Gastrocnemius medialis (tissue), 4 donors: ENCODE measurements at places on chromosomes 11 and 22. TPM values are rescaled to one million over a fixed set of nuclear protein-coding genes. Genes with fewer than 3 reads are reported as not detected.

The SERPING1 gene
- total RNA-seq: 90.0 TPM

The P2RY2 gene
- total RNA-seq: 21.8 TPM

The OR51E2 gene
- total RNA-seq: not detected

The RGL4 gene
- total RNA-seq: 1.9 TPM

The TSGA10IP gene
- total RNA-seq: not detected

The MYO18B gene
- 273 TPM for total RNA-seq

The OR5A1 gene
- total RNA-seq: not detected

The LRRC55 gene
- total RNA-seq: not detected

DNA sequence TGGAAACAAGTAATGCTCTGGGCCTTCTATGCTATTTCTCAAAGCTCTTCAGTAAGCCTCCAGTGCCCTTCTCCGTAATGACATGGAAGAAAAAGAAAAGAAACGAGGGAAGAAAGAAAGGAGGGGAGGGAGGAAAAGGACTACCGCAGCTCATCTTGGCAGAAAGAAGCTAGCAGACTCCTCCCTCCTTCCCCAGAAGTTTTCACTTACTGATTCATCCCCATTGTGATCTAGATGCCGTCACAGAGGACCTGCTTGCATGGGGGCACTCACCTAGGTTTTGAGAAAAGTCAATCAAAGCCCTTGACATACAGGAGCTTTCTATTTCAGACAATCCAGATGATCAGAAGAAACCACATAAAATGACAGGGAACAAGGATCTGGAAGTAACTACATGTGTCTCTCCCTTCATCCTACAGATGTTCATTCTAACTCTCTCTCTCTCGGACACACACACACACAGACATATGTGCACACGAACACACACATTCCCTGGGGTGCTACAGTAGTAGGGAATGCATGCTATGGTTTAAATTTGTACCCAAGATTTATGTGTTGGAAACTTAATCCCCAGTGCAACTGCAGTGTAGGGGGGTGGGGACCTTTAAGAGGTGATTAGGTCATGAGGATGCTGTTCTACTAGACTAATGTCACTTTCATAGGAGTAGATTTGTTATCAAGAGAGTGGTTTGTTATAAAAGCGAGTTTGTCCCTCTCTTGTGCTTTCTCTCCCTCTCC, 37.6 kb upstream of the RCN1 start:
- no peak for DNase-seq

DNA sequence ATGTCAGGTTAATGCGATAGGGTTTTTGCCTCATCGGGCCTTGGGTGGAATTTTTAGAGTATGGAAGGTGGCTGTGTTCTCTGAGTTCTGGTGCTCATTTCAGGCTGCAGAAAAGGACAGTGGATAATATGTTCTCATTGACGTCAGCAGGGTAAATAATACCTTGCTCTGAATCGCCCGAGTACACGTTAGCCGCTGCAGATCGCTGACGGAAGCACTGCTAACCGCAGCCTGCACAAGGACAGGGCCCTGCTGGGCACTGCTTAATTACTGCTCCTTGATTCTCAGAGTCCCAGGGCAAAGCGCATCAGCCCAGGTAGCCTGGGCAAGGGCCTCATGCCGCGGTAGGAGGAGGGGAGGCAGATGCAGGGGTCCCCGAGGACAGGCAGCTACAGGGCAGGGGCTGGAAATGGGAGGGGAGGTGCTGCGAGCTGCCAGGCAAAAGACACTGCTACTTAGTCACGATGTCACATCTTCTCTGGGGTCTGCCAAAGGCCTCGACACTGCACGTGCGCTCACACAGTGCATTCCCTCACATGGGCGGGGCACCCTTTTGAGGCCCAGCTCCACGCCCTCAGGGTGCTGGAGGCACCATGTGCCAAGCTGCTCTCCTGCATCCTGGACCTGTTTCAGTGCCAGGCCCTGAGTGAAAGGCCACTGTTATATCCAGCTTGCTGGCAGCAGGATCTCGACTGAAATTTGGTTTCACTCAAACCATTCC, 35.2 kb downstream of the PPP2R1B start:
- peak; percentile 76 for DNase-seq

- DNase-seq: no peak
Observed at GRCh38 chr11:96194581-96195374, 148.2 kb downstream of the MAML2 start.

GRCh38 chr11:114563077-114563476, 3.4 kb upstream of the NXPE1 start:
- DNase-seq: no peak

GRCh38 chr11:10543782-10544181, 2.8 kb upstream of the RNF141 start:
- DNase-seq: no peak

DNA sequence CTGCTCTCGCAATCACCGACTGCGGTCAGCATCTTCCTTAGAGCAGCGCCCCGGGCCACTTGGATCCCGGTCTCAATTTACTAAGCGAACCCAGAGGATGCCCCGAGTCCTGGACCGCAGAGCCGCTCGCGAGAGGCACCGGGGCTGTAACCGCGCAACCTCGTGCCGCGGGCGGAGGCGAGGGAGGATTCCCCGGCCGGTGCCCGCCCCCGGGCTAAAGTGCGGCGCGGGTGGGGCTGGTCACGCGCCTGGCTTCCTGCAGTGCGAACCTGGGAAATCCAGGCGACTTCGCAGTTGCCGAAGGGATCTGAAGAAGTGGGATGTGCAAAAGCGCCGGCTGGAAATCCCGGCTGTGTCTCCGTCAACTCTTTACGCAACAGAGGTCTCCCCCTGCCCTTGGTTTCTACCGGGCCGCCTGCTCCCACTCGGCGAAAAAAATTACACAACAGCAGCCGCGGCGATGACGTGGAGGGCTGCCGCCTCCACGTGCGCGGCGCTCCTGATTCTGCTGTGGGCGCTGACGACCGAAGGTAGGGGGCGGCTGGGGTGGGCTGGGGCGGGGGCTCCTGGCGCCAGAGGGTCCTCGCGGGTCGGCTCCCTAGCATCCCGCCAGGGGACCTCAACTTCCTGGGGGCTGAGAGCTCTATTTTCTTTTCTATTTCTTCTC, at the start of gene NCR3LG1:
Gene NCR3LG1, plus strand, starts transcription at position 291 of the 667 bp plus-strand sequence. Its CDS starts 170 bp downstream, at position 461.
- DNase-seq: peak; percentile 29
